ENCODE measurements at places on chromosomes 6 and 20.

- DNase-seq, result no peak
Measured at GRCh38 chr20:10307359-10307735, 88.7 kb downstream of the SNAP25 start.

DNA sequence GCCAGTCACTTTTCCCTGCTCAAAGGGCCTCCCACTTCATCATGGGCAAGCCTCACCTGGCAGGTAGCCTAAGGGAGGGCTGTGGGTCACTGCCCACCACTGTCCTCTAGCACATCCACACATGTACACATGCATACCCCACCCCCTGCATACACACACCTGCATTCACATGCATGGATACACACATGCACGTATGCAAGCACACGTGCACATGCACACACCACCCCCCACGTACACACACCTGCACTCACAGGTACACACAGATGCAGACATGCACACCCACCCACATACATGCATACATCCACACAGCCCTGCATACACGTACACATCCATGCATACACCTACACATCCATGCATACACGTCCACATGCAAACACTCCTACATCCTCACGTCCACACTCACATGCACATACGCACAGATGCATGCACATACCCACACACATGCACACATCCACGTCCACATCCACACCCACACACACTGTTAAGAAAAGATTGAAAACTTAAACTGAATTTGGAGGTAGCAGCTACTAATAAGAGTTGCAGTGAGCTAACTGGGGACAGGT lies 14.0 kb upstream of the EXOC2 start:
- DNase-seq, result no peak

- no peak for DNase-seq
Measured at GRCh38 chr6:7976485-7977056, 66.0 kb upstream of the TXNDC5 start.

- no peak for DNase-seq
Measured at GRCh38 chr20:15986690-15987089, 586.6 kb downstream of the KIF16B start.

DNA sequence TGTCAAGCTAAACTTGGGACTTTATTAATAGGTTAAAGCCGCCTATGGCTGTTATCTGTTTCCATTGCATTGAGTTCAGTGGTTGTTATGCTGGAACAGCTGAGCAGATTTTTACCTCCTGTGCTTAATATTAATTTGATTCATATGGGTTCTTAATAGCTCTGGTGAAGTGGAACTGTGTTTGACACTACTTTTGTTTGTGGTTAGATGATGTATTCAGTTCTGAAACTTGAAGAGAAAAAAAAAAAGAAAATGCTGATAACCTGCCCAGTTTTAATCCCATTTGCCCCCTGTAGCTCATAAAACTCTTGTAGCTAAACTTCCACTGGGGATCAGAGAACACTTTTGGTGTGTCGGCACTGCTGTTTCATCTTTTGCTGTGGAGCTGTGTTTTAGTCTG lies 117.8 kb downstream of the ZDHHC14 start:
- no peak for DNase-seq

DNA sequence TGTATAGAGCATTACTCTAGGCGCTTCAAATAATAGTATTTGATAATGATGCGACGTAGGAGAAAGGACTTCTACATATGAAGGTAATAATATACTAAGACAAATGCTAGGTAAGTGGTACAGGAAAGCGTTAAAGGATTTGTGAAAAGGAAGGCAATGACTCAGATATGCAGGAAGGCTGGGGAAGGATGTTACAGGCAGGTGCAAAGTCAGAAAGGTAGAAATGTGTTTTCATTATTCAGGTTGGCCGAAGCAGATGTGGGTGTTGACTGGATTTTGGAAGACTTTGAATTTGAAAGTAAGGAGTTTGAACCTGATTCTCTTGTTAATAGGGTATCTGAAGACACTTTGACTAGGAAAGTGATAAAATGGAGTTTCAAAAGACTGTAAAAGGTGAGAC lies 51.0 kb downstream of the STK4 start:
- DNase-seq, result no peak

Measured in femur (tissue), 1 donor.